CD14-positive monocyte (primary cell): ENCODE measurements at places on chromosomes 2 and 18. TPM values are rescaled to one million over a fixed set of nuclear protein-coding genes. Genes with fewer than 3 reads are reported as not detected.

DNA sequence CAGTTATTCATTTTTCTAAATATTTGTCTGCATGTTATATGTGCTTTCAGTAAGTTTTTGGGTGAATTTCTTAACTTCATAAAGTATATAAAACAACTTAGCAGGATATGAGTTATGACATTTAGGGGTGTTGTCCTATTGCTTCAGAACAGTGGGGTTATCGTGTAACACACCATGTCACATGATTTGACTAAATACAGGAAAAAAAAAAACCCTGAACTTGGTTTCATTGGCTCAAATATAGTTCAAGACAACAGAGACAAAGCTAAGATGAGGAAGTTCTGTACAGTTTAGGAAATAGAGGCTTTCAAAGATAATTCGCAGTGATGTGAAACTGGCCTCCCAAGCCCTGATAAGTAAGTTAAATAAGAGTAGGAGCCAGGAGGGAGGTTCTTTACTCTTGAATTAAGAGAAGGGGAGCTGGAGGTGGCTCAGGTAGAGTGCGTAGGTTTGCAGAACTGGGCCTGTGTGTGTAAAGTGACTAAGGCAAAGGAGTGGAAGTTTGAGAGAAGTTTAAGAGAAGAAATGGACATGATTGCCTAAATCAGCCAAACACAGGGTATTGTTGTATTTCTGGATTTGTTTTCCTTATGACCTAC lies 53.9 kb downstream of the LIMS1 start:
- DNase-seq = peak; percentile 89

CCDC141 gene
- not detected for polyA plus RNA-seq

ST8SIA3 gene
- not detected in 2 replicates for polyA plus RNA-seq

GRCh38 chr18:60978338-60978737 lies 354.9 kb upstream of the CDH20 start:
- no peak for DNase-seq

C1GALT1C1L gene
- polyA plus RNA-seq = not detected

ACTR3 gene
- polyA plus RNA-seq = 557 TPM

DNA sequence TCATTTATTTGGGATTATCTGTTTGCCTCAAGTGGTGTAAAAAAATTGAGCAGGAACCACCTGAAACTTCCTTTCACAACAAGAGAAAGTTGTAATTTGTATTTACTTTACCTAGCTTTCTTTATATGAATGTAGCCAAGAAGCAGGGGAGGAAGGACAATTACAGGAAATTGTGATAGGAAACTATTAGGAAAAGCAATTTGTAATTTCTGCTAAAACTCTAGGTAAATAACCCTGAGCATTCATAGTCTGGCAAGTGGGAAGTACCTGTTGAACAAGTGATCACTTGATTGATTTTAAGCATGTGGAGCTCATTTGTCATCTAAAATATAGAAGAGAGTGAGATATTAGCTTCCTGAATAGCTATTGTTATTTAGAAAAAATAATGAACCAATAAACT lies 5.0 kb downstream of the TFPI start:
- DNase-seq = no peak

DNA sequence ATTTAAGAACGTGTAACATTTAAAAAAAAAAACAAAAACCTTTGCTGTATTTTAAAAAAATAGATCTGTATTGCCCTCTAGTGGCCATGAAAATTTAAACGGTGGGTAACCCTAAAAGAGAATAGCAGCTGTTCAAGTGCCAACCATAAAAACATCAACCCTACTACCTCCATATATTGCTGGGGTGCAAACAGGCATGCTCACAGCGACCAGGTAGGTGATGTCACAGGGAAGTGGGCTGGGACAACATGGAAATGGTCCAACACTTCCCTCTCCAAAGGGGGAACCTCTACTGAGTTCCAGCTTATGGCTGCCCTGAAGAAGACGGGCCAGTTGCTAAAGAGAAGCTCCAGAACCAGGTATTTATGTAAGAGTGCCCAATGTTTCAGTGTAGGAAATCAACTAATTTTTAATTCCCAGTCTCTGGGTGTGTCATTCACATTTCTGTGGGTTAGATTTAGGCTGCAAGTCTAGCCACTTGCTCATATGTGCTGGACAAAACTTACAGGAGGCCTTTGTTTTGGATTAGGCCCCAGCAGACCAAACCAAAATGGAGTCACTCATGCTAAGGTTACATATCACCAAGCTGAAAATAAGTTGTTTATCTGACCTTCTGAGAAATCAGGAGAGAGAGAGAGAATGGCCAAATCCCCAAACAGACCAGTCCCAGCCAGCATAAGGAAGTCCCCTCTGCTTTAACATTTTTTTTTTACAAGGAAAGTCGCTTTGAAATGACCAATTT lies 54.5 kb downstream of the SKA1 start:
- DNase-seq = no peak

ITGA4 gene
- polyA plus RNA-seq = 66.1 TPM

GRCh38 chr2:231047274-231047922 lies 9.3 kb upstream of the PSMD1 start:
- DNase-seq = no peak

PAIP2B gene
- polyA plus RNA-seq = 0.17 TPM
